CD4-positive, alpha-beta T cell treated with Interleukin-17A for 1 hour (primary cell): ENCODE measurements at places on chromosomes 7 and 10.

GRCh38 chr7:152574892-152575548 is 100.9 kb downstream of the XRCC2 start:
- no peak for DNase-seq

GRCh38 chr7:405489-406211 is 114.0 kb downstream of the PDGFA start:
- no peak for DNase-seq

- no peak for DNase-seq
Measured at GRCh38 chr10:14004536-14004935, 326.2 kb downstream of the FRMD4A start.

- DNase-seq: no peak
Measured at GRCh38 chr10:73017955-73018480, 63.4 kb upstream of the PLA2G12B start.

DNA sequence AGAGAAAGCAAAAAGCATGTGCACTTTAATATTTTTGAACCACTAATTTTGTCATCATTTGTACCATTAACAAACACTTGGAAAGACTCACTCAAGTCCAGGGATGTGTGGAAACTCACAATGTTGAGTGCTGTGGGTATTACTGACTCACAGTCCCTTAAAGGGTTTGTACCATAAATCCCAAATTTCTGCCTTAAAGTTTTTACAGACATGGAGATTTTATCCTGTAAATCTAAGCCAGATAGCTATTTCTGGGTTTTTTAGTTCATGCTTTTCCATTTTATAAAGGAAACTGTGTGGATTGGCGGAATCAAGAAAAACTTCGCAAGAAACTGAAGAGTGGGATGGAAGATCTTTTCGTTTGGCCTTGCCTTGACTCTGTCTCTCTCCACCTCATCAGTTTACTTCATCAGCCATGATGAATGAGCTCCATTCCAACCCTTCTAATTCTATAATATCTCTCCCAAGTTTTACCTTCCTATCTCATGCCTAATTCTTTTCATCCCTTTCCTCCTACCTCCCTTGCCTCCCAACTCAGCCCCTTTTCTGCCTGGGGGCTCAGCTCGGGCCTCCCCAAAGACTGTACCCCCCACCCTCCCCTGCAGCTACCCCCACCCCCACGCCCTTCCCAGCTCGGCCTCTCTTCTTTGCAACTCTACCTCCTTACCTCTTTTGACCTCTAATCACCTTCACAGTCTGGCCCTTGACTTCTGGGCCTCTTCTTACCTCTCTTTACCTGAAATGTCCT is 218.5 kb upstream of the MKLN1 start:
- DNase-seq: no peak

- no peak for DNase-seq
Measured at GRCh38 chr7:108071551-108071950, 58.6 kb downstream of the LAMB4 start.

DNA sequence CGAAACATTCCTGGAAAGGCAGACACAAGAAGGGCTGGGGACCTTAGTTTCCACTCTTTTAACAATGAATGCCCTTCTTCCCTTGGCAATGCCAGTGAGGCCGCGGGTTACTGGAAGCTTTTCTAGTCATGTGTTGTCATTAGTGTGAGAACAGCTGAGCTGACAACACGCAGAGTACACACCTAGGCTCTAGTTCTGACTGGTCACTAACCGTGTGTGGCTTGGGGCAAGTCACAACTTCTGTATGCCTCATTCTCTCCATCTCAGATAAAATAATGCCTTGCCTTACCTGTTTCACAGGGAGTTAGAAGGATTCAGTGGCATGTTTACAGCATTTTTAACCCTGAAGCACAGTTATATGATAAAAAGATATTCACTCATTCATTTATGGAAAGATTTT is 31.7 kb downstream of the FBH1 start:
- DNase-seq: no peak

DNA sequence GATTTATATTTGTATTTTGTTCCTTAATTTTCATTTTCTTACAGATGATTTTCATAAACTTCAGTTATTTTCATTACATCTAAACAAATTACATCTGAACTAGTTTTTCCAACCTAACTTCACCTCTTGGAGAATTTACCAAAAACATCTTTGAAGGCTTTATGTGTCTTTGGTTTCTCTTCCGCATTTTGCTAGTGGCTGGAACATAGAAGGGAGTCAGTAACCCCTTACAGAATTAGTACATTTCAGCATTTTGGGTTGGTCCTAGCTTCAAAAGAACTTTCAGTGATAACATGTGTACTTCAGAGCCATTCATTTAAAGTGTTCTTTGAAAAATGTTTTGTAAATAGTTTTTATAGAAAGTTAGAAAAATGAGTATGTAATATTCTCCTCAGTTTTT is 169.8 kb upstream of the MTPN start:
- no peak for DNase-seq

DNA sequence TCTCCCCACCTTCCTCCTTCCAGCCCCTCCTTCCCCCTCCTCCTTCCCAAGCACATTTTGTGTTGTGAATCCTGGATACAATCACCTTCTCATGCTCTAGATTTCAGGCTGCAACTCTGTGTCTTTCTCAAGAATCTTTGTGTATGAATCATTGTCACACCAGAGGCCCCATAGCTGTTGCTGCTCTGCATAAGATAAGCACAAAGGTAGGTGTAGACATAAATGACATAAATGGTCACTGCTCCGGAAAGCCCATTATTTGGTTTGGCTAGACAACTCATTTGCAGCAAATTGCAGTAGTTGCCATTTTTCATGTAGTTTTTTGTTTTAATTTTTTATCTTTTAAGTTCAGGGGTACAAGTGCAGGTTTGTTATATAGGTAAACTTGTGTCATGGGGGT is 216.3 kb upstream of the NRP1 start:
- DNase-seq: no peak

DNA sequence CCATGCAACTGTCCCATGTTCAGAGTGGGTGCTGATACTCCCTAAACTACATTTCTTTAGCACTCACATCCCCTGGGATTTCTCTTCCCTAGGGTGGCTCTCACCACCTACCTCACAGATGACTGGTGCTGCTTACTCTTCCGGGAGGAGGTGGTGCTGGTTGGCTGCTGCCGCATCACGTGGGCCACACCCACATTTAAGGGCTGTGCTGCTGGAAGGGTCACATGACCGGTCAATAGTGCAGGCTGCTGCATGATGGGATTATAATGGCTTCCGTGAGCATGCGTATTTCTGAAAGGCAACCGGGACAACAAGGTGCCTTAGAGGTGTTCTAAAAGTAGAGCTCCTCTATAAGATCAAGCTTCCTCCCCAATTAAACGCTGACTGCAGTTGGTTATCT is 76.8 kb downstream of the CLEC2L start:
- DNase-seq: no peak

- peak; percentile 58 for DNase-seq
Measured at GRCh38 chr10:3068201-3068967, 1.0 kb downstream of the PFKP start.

DNA sequence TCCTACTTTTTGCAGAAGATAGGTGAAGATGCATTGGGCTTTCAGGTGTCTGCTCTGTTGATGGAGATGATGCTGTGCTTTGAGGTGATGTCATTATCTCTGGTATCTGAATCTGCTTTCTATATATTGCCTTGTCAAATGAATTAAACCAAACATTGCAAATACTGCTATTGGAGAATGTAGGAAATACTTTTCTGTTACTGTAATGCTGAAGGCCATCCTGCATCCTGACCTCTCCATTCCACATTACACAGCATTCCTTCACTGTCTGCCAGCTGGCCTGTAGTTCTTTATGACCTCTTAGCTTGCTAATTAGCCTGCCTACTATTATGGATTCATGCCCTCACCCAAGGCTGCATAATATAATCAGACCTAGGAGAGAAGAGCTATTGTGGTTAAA is 73.2 kb downstream of the VCL start:
- DNase-seq: no peak

DNA sequence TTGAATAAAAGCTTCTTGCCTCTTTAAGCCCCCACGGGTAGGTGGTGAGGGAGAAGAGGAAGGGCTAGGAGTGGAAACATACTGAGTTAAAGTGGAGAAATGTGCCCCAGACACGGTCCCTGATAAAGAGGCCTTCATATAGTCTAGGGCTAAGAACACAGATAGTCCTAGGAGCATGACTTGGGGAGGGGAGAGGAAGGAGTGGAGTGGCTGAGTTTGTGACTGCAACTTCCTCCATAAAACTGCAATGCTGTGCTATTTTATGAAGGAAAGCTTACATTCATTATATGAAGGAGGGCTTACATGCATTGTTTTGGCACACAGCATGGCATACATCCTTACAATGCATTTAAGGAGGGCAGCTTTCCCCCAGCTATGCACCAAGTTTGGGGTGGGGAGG is 1129.4 kb upstream of the LRRTM3 start:
- DNase-seq: no peak

- DNase-seq: peak; percentile 82
Measured at GRCh38 chr10:43396928-43397624, 11.9 kb downstream of the HNRNPF start.

DNA sequence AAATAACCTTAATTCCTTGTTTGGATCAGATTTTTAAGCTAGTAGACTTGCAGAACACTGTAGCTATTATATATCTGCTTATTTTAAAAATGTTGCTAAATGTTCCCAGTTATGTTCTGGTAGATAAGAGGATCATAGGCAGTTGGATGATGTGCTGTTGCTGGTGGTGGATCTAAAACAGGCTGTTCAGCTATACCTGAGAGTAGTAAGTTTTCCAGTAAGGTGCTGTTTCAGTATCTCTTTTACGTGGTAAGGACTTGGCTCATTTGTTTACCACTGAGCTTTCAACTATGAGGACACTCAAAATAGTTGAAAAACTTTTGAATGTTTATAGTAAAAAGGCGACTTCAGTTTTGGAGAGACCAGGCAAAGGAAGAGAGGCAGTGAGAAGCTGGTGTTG is 180.9 kb downstream of the CDK14 start:
- DNase-seq: no peak

DNA sequence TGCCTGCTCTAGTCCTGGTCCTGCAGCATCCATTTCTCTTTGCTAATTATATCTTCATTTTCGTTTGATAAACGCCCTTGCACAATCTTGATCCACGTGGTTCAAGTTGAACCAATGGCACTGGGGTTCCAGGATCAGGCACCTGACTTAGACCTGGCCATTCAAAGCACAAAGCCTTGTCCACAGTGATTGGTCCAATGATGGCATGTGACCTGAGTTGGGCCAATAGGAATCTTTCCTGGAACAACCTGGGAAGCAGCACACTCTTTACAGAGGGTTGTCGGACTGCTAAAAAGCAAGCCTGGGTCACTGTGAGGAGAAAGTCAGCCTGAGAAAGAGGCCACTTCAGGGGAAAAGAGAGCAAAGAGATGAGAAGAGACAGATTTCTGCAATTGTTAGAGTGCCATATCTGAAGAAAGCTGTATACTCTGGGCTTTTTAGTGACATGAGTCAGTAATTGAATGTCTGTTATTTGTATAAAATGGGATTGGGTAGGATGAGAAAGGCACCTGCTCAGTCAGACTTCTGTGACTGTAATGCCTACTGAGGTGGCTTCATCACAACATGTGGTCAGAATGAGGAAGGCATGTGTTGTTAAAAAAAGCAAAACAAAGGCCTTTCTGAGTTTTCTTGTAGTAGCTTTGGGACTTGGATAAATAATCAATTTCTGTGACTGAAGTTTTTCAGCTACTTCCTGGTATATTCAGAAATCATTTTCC is 4.4 kb upstream of the STEAP4 start:
- no peak for DNase-seq

- DNase-seq: no peak
Measured at GRCh38 chr7:1408466-1408865, 50.8 kb downstream of the MICALL2 start.

DNA sequence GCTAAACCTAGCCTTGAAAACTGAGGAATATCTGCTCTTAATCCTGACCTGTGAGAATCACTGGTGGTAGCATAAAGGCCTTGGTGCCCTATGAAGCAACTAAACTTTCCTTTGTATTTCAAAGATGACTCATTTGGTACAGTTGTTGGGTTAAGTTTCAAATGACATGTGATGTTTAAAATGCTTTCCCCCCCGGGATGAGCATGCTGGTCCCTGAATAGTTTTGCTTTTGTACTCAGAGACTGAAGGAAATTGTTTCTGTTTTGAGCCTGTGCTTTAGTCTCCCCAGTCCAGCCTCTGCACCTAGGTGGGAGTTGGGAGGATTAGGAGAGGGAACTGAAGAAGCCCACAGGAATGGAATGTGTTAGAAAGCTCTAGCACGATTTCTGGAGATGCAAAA is 258.9 kb upstream of the NPY start:
- DNase-seq: no peak

GRCh38 chr10:119267384-119267783 is 60.0 kb downstream of the GRK5 start:
- no peak for DNase-seq
